GF-D8 (cell line): ENCODE measurements at places on chromosomes 7 and 10.

GRCh38 chr7:2818121-2818520 lies 26.0 kb downstream of the GNA12 start:
- DNase-seq: no peak

- peak; percentile 17 for DNase-seq
These were observed 56.4 kb downstream of the STEAP1B start for GRCh38 chr7:22443370-22444180.

DNA sequence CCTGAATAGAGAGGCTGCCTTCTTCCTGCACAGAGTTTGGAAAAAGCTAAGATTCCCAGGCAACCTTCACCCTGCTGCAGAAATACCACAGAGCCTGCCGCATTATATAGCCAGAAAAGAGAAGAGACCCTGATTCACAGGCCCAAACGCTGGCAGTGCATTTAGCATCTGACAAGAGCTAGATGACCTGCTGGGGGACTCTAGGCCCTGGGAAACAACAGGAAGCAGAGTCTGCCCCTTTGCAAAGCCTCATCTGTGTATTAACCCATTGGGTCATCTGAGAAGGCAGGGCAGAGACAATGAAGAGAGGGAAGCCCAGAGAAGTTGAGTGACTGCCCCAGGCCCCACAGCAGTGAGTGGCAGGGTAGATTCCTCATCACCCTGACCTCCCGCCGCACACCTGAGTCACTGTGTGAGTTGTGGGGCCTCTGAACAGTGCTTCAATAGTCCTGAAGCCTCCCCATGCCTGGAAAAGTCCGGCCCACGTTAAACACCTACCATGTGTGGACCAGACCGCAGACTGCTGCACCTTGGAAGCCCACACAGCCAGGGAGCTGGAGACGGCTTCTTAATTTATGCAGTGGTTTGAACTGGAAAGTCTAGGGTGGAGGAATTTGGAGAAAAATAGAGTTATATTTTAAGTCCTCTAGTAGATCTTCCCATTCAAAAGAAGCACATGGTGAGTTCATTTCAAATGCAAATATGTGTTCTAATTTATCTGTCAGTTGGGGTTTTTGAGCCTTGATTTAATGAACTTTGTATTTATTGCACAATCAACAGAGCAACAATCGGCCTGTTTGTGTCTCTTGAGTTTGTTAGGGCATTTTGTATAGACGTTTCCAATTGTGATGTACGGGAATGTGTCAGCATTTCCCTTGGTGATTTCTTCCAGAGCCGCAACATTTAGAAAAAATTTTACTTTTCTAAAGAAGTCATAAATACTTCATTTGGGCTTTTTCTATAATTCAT lies 80.4 kb upstream of the GPR26 start:
- no peak for DNase-seq

DNA sequence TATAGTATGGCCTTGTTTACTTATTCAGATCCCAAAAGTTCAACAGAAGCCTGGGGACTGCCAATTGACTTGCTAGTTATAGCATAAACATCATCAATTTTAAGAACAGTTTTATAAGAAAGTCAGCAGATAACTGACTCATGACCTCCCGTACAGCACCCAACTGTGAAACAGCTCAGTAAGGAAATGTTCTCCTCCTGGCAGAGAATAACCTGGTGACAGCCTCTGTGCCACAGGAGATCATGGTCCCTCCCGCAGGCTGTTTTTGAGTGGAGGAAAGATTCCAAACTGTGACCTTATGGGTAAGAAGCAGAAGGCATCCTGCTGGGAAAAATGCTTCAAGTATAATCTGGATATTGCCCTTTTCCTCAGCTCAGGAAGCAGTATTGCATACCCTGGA lies 182.5 kb downstream of the SEMA3D start:
- DNase-seq: no peak

GRCh38 chr10:51082857-51083256 lies 8.6 kb downstream of the PRKG1 start:
- no peak for DNase-seq

GRCh38 chr7:27128034-27128433 lies 2.5 kb downstream of the HOXA4 start:
- DNase-seq: no peak

DNA sequence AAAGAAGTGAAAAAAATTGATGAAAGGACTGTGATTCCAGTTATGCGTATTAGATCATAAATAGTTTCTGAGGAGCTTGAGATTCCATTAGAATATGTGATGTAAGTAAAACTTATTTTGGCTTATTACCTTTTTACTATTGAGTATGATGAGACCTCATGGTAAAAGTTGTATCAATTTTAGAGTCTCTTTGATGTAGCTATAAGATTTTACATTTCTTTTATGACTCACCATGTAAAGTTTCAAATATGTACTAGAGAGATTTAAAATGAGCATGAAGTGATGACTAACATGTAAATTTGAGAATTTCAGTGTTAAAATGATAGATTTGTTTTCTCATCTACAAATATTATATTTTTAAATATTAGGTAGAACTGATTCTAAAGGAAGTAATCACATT lies 276.5 kb downstream of the OTUD1 start:
- DNase-seq: no peak

GRCh38 chr7:155843426-155844018 lies 31.3 kb upstream of the SHH start:
- no peak for DNase-seq

GRCh38 chr10:24920907-24921881 lies 31.2 kb downstream of the PRTFDC1 start:
- peak; percentile 29 for DNase-seq

GRCh38 chr7:100802951-100803350 lies 24.4 kb downstream of the EPHB4 start:
- no peak for DNase-seq

DNA sequence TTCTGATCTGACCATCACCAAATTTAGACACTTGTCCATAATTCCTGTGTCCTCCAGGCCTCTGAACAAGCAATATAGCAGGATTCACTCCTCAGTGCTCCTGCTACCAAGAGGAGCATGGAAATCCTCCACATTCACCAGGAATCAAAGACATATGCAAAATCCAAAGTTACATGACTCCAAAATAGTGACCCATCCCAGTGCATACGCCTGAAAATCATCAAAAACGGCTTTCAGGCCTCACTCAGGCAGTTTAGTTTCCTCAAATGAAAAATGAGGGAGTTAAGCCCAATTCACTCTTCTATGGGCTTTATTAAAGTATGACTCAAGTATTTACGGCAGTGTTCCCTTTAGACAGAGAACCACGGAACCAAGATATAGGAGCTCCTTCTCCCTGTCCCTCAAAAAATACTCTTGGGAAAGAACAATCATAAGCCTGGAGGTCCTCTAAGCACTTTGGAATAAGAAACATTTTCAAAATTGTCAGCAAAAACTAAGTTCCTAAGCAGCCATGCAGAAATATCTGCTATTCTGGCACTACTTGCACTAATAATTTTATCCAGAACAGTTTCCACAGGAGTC lies 240.7 kb downstream of the PARD3 start:
- DNase-seq: no peak

DNA sequence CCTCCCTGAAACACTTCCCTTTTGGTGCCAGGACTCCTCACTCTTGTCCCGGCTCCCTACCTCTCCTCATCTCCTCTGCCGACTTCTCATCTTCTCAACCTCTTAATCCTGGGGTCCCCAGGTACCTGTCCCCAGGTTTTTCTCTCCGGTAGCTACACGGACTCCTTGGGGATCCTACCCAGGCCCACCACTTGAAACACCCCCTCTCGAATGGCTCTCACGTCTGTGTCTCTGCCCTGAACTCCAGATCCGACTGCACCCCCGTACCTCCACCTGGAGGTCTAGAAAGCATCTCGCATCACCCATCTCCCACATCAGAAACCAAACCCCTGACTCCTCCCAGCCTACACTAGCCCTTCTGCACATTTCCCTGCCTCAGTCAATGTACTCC lies 4.8 kb downstream of the TBATA start:
- no peak for DNase-seq

GRCh38 chr7:91355695-91356435 lies 91.6 kb downstream of the FZD1 start:
- DNase-seq: no peak

DNA sequence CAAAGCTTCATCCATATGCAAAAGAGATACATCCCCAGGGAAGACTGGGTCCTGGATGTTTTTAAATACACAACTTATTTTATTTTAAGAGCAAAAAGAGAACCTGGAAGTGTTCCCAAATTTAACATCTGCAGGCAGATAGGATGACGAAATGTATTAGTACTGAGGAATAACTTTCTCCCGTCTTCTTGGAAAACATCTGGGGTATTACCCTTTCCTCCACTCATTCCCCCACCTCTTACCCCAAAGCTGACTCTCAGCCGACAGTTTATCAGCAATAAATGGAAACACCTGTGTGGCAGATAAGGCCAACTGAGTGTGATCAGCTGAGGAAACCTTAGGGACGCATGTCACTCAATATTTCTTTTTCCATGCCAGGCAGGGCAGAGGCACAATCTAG lies 435.6 kb upstream of the NPVF start:
- DNase-seq: peak; percentile 28

DNA sequence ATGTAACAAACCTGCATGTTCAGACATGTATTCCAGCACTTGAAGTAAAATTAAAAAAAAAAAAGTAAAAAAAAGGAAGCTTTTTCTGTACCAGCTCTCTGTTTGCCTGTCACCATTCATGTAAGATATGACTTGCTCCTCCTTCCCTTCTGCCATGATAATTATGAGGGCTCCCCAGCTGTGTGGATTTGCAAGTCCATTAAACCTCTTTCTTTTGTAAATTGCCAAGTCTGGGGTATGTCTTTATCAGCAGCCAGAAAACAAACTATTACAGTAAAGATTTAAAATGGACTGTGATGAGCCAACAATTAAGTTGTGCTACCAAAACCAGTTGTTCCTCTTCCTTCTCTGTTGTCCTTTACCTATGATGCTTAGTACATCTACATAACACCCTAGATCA lies 619.6 kb downstream of the ARL4A start:
- DNase-seq: no peak

DNA sequence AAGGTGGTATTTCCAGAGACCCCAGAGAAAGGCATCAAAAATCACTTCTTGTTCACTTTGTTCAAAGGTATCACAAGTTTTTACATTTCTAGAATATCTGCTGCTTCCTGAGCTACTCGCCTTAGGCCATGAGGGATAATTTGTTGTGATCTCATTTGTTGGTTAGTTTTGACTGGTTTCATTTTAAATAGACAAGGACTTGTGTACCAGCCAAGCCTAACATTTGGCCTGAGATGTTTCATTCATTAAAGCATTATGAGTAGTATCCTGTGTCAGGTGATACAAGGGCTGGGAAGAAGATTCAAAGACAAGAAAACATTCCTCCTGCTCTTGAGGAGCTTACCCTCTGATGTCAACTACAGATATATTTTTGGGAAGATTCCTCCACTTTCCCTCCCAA lies 170.3 kb upstream of the FAM171A1 start:
- no peak for DNase-seq

- DNase-seq: no peak
These were observed 7.0 kb downstream of the ALOX5 start for GRCh38 chr10:45380903-45381620.

DNA sequence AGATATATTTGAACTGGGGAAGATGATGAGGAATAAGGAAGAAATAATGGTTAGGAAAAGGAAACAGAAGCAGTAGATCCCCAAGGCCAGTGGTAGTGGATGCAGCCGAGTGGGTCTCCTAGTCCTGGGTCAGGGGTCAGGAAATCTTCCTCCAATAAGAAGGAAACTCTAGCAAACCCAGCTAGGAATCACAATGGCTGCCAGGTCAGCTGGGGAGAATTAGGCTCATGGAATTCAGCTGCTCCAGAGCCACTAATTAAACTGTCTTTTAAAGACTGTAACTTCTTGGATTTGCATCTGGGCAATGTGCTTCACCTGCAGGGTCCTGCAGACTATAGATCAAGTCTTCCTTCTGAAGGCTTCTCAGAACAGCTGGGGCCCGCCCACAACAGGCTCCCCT lies 644.4 kb downstream of the KCNMA1 start:
- no peak for DNase-seq
